ENCODE measurements at places on chromosomes 7 and 10. TPM values are rescaled to one million over a fixed set of nuclear protein-coding genes. Genes with fewer than 3 reads are reported as not detected.

Gene SVOPL
- not detected for total RNA-seq

Gene SORBS1
- 854 TPM for total RNA-seq

Gene MKX
- 0.55 TPM for total RNA-seq

Gene RAB18
- 107 TPM for total RNA-seq

Gene OR6B1
- not detected for total RNA-seq

Gene ANKRD30A
- total RNA-seq = 3.5 TPM

Gene PHKG1
- total RNA-seq = 2.8 TPM

Gene CPA1
- 4.0 TPM for total RNA-seq

Gene SSC4D
- total RNA-seq = 3.7 TPM

Gene PARD3
- total RNA-seq = 27.7 TPM

Gene SPDYE18
- total RNA-seq = 0.42 TPM

Gene TAS2R39
- not detected for total RNA-seq
